T-cell (primary cell): ENCODE measurements at places on chromosomes 5 and 9. TPM values are rescaled to one million over a fixed set of nuclear protein-coding genes. Genes with fewer than 3 reads are reported as not detected.

The PAIP1 gene
- total RNA-seq = 29.9 TPM

GRCh38 chr5:123582550-123583285, 70.7 kb downstream of the CSNK1G3 start:
- no peak for DNase-seq

The ZNF879 gene
- 10.7 TPM for total RNA-seq

- DNase-seq = no peak
Observed at GRCh38 chr9:90176901-90177300, 465.7 kb downstream of the DIRAS2 start.

- no peak for DNase-seq
Observed at GRCh38 chr5:79030663-79031484, 38.6 kb downstream of the DMGDH start.

The KCNV2 gene
- not detected for total RNA-seq

- DNase-seq = no peak
Observed at GRCh38 chr5:175246242-175246888, 197.6 kb downstream of the DRD1 start.

DNA sequence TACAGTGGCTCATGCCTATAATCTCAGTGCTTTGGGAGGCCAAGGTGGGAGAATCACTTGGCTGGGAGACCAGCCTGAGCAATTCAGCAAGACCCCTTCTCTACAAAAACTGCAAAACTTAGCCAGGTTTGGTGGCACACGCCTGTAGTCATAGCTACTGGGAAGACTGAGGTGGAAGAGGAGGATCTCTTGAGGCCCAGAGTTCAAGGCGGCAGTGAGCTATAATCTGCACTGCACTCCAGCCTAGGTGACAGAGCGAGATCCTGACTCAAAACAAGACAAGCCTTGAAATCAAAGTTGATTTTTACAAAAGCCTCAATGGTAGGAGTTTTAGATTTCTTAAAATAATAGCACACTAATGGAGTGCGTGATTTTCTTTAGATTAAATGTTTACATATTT, 14.6 kb downstream of the UBE2D2 start:
- no peak for DNase-seq

DNA sequence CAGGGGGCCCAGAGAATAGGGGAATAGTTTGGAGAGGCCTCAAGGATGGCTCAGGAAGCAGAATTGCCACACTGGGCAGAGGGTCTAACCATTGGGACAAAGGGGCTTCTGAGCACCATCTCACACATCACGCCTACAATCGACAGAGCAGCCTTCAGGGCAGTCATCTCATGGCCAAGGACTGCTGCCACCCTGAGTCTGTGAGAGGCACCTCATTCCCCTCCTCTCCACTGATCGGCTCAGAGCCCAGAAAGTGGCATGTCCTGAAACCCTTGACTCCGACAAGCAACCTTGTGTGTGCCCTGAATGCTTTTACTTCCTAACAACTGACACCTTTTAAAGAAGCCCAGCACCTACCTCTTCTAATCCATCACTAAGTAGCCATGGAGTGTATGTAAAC, 128.9 kb upstream of the PTPN3 start:
- DNase-seq = no peak

GRCh38 chr5:137636830-137637714, 98.8 kb downstream of the KLHL3 start:
- DNase-seq = no peak

- no peak for DNase-seq
Observed at GRCh38 chr9:127116957-127117356, 5.5 kb downstream of the ANGPTL2 start.

DNA sequence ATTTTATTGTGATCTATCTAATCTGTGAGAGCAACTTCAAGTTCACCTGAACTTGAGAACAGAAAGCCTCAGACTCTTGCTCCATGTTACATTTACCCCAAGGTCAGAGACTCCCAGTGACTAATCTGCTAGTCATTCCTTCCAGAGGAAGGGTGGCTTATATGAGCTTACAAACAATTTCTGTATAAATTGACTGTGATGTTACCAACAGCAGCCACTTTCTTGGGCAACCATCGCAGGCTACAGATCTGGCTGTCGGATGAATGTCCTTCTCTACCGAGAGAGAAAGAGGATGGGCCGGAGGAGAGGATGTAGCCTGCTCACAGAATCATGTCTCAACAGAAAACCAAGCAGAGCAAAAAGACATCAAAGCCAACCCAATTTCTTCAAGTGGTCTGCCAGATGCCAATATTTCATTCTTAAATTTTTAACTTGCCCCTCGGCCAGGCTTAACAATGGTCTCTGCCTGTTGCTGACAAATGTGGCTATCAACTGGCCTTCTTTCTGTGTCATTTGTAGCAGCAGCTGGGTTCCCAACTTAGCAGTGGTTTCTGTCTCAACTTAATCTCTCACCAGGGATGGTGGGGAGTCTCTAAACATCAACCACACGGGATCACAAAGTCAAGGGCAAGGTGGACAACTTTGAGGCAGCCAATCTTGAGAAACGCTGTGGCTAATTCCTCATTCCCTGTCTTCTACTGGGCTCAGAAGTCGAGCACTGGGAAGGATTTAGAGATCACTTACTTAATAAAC, 81.3 kb downstream of the RAPGEF1 start:
- DNase-seq = no peak

The PCDHGA1 gene
- total RNA-seq = 0.38 TPM

The HRCT1 gene
- total RNA-seq = not detected

GRCh38 chr5:58327289-58327688, 132.6 kb downstream of the PLK2 start:
- no peak for DNase-seq

GRCh38 chr9:8684978-8685708, 885.6 kb upstream of the DMAC1 start:
- no peak for DNase-seq

- DNase-seq = no peak
Observed at GRCh38 chr5:72234265-72234700, 85.8 kb downstream of the MRPS27 start.

DNA sequence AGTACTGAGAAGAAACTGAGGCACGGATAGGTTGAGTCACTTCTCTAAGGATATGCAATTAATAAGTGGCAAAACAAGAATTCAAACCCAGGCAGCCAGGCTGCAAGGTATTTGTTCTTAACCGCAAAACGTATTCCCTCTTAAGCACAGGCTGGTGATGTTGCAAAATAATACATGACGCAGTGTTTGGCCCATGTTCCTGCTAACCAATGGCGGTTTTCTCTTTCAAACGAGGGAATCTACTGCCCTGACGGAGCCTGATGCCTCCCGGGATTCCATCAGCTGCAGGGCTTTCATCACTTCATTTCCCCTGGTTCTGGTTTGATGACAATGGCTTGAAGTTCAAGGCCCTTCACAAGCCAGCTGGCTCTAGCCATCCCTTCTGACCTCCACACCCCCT, 154.8 kb downstream of the SLIT3 start:
- DNase-seq = no peak

DNA sequence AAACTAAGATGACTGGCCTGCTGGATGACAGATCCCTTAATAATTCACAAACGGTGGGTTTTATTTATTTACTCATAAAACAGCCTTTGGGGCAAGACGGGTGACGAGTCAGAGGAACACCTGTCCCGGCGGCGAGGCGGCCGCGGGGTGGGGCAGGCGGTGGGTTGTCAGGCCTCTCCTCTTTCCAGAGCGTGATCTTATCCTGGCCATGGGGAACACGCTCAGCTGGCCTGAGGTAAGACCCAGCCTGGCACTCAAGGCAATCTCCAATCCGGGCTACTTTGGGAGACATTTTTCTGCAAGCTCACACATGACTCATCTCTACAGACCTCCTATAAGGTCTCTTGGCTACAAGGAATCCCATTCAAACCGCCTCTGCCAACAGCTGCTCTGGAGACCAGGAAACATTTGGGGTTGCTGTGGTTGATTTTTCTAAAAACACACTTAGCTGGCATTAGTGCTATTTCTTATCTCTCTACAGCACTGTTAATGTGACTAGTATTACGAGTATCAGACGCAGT, 6.3 kb downstream of the RAPGEF1 start:
- DNase-seq = peak; percentile 45

GRCh38 chr5:12704955-12705354, 800.7 kb upstream of the CTNND2 start:
- no peak for DNase-seq

DNA sequence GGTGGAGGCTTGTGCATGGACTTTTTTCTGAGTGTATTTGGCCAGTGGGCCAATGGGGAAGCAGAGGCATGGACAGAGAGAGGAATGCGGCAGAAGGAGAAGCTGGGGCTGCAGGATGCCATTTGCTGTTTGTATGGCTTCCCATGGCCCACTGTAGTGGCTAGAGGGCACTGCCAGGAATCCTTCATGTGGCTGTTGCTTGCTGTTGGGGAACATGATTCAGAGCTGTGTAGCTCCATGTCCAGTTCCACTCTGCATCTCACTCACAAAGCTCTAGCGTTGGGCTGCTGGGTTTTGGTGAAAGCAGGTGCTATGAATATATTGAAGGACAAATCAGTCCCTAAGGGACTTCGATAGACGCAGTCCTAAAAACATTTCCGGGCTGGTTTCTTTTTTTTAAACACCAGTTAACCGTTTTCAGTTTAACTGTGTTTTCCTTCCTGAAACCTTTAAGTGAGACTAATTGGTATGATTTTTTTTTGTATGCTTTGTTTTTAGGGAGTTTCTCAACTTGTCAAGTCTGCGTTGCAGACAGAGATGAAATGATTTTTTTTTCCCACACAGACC, 51.3 kb downstream of the SLC22A5 start:
- no peak for DNase-seq

- no peak for DNase-seq
Observed at GRCh38 chr5:135476615-135477581, 24.7 kb upstream of the TIFAB start.

The SH3GL2 gene
- not detected for total RNA-seq

The ZFYVE16 gene
- total RNA-seq = 15.1 TPM

DNA sequence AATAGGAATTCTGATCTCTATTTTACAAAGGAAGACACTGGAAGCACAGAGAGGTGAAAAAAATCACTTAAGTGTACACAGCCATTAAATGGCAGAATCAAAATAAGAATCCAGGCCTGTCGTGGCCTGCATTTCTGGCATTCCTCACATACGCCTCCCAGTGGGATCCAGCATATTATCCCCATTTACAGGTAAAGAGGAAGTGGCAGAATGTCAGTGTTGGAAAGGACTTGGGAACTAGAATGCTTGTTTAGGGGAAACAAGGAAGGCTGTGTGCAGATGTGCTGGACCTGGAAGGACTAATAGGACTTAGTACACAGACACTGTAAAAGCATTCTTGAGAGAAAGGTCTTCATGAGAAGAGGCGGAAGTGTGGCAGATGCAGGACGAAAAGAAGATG, 241.8 kb downstream of the TRIM32 start:
- DNase-seq = no peak

DNA sequence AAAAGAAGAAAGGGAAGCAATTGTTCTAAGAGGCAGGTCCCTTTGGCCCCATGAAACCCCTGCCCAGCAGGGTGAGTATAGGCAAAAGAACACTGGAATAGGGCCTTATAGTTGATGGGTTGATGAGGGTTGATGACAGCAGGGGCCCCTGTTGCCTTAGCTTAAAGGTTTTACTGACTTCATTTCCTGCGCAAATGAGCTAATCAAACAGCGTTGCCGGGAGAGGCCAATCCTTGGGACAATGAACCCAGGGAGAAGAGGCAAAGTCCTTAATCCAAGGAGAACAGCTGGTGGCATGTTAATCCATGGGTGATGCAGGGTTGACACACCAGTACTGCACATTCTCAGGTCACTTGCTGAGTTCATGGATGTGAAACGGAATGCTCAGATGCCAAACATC, 22.0 kb upstream of the EPB41L4B start:
- no peak for DNase-seq

GRCh38 chr5:88230546-88231066, 38.0 kb downstream of the TMEM161B start:
- no peak for DNase-seq

DNA sequence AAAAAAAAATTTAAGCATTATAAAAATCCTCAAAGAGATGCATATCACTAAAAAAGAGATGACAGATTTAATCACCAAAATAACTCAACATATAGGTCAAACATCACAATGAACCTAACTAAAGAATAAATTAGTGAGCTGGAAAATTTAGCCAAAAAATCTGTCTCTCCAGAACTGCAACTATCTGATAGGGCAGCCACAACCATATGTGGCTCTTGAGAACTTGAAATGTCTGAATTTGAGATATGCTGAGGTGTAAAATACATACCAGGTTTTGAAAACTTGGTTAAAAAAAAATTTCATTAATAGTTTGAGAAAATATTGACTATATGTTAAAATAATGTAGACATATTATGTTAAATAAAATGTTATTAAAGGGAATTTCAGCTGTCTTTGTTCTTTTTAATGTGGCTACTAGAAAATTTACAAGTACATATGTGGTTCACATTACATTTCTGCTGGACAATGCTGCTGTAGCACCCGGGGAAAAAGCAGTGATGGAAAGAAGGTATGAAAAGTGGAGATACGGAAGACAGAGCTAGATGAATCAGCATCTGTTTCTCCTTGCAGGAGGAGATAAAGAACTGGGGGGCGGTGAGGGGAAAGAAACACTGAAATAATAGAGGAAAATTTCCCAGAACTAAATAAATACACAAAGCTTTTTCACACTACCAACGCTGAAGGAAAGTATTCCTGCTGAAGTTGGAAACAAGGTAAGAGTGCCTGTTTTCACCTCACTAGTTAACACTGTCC, 66.1 kb downstream of the DCP2 start:
- no peak for DNase-seq

The SPATA31D4 gene
- total RNA-seq = not detected

The FAM153A gene
- total RNA-seq = 82.9 TPM

GRCh38 chr5:22250528-22250927, 602.6 kb downstream of the CDH12 start:
- DNase-seq = no peak

- DNase-seq = peak; percentile 31
Observed at GRCh38 chr9:214648-215493, at the start of gene DOCK8. Gene DOCK8 (plus strand): TSS chr9:214865. CDS start chr9:214977, 112 bp downstream.
